GM10248 (cell line): ENCODE measurements at places on chromosomes 2 and 18.

GRCh38 chr2:213416832-213417231 lies 132.6 kb downstream of the SPAG16 start:
- DNase-seq, result no peak

DNA sequence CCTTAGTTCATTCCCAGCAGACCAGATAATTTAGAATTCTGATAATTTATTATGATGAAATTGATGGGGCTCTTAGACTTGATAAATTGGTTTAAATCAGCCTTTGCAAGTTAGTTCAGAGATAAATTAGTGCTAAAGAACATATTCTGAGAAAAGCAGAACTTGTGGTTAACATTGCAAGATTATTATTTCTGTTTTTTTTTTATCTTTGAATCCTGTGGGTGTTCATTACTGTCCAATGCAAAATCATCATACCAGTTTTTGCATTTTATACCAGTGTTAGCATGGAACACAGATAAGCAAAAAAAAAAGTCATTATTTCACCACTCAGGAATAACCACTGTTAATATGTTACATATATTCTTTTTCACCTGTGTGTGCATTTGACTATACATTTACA lies 9.1 kb downstream of the SEPTIN2 start:
- DNase-seq, result no peak

DNA sequence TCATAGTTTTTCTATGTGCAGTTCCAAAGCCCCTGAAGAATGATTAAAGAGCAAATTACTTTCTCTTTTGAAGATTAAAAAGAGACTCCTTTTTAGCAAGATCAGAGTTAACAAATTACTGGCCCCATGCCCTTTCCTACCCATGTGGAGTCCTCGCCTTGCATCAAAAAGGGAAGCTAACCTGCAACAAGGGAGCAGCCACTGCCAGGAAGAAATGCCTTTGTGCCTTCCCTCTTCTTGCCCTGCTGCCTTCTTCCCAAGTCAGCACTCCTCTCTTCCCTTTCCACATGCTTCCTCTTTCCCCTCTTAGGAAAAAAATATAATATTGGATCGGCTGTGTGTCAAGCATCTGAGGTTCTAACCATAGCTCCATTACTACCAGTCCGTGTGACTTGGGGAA lies 37.1 kb upstream of the CYP1B1 start:
- no peak for DNase-seq

DNA sequence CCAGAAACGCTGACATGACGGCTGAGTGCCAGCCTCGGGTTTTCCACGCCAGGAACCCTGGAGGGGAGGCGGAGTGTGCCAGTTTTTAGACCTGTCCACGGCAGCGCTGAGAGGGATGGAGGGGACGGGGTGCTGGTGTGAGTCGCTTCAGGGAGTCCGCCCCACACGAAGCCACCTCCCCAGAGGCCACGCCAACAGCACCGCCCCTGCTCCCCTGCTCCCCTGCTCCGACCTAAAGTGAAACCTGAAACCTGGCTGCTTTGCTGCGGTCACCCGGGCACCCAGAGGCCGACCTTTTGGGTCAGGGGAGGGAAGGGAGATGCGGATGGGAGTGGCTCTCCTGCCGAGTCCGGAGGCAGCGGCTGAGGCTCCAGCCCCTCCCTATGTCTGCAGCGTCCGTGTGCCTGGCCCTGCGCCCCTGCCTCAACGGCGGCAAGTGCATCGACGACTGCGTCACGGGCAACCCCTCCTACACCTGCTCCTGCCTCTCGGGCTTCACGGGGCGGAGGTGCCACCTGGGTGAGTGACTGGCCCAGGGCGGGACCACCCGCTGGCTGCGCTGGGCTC lies 38.1 kb downstream of the SNED1 start:
- peak; percentile 88 for DNase-seq

DNA sequence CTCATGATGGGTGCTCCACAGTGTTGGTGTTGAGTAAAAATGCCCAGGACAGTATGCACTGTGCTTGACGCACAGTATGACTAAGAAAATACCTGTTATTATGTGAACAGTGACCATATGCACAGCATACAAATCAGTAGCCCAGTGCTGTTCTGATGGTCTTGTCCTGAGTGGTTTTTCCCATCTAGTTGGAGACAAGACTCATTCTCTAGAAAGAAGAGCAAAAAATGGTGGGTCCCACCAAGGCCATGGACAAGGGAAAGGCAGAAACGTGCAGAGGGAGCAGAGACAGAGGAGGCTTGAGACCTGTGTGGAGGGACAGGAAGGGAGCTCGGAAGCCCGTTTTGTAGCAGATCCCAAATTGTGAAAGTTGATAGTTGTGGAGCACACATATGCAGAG lies 987 bp upstream of the SMIM21 start:
- DNase-seq, result no peak

DNA sequence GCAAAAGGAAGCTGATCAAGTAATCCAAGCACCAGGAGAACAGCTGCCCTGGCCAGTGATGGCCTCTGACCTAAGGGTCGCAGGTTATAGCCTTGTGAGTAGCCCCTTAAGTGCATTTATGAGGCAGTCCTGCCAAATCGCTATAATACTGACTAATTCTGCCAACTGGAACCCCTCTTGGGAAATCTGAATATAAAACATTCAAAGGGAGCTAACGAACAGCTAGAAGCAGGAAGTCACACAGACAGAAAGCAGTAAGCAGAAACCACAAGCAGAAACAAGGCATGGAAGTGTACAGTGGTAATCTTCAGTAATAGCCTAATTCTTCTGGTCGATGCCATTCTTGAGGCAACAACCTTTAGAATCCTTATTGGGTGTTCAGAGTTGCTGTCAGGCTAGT lies 521.3 kb downstream of the METTL4 start:
- no peak for DNase-seq

DNA sequence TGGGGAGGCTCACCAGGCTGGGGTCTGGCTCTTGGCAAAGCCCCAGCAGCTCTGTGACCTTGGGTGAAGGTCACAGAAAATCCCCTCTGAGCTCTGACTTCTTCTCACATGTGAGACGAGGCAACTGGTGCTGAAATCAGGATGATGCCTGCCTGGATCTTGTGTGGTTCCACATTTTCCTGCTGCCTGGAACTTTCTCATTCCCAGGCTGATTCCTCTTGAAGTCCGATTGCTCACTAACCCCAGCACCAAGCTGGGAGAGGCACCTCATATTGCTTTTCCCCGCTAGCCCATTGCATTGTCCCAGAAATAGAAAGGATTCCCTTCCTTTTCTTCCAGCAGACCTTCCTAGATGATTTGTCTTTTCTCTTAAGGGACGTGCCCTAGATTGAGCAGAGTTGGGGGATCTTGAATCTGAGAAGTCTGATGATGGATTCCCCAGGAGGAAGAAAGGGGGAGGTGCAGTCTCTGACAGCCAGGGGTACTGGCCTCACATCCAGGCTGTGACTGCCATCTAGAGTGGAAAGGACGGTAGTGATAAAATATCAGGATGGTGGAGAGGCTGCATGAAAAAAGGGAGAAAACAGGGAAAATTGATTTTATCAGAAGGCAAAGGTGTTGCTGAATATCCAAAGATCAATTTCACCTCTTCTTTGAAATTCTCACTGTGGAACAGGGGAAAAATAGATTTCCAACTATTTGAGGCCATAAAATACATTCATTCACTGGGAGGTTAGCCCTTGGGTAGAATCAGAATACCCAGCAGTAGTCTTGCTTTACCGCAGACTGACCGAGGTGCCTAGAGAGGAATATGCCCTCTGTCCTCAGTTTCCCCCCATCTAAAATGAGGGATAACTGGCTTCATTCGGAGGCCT lies 96.3 kb downstream of the FAM210A start:
- peak; percentile 82 for DNase-seq

GRCh38 chr2:23602116-23602515 lies 217.1 kb downstream of the KLHL29 start:
- no peak for DNase-seq

- no peak for DNase-seq
Measured at GRCh38 chr2:161400076-161400475, 16.0 kb upstream of the TBR1 start.

GRCh38 chr2:111191877-111192276 lies 71.2 kb downstream of the BCL2L11 start:
- DNase-seq, result no peak
